Stimulated activated CD4-positive, alpha-beta T cell treated with anti-CD3 and anti-CD28 coated beads, TNF-alpha, amount 100 ng/mL, for 1 hour (primary cell): ENCODE measurements at places on chromosomes 11 and 22.

DNA sequence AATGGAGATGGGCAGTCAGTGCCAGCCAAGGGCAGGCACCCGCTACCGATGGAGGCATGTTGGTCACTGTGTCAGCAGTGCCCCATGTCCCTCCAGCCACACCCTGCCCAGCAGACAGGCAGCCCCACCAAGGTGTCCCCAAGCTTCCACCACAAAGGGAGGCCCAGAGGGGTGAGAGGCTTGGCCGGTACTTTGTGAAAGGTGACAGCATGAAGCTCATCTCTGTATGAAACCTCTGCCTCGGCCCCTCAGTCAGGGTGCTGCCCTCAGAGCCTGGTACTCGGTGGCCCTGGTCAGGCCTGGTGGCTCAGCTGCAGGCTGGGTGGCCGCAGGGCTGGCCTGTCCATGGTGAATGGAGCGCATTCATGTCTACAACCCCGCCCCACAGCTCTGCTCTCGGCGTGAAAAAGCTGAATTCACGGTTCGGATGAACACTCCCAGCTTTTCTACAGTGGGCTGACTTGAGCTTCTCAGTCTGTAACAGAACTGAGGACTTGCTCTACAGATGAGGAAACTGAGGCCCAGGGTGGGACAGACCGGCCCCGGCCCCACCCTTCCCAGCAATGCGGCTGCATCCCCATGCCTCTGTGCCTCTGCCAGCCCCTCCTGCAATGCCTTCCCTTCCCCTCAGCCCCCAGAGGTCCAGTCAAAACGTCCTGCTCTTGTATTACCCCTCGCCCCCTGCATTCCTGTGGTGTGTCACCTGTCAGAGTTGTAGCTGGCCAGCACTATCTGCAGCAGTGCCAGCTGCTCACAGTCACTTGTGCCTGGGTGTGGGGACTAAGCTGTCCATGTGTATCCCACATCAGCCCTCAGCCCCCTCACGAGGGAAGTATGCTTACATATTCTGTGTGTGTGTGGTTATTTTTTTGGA, 27.7 kb downstream of the RSPH14 start:
- DNase-seq: no peak

- DNase-seq: no peak
Observed at GRCh38 chr22:43451371-43452050, 39.7 kb downstream of the MPPED1 start.

DNA sequence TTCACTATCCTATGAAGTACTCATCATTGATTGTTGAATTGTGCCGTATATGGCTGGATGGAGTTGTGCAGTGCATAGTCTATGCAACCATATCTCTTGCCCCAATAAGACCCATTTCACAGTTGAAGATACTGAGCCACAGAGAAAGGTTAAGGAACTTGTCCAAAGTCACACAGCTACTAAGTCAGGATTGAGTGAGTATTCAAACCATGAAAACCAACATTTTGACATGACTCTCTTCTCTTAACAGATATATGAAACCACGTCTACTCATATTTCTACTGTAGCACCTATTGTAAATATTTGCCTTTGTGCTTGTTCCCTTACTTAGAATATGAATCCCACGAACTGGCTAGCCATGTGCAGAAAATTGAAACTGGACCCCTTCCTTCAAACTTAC, 58.1 kb downstream of the MAML2 start:
- DNase-seq: no peak

DNA sequence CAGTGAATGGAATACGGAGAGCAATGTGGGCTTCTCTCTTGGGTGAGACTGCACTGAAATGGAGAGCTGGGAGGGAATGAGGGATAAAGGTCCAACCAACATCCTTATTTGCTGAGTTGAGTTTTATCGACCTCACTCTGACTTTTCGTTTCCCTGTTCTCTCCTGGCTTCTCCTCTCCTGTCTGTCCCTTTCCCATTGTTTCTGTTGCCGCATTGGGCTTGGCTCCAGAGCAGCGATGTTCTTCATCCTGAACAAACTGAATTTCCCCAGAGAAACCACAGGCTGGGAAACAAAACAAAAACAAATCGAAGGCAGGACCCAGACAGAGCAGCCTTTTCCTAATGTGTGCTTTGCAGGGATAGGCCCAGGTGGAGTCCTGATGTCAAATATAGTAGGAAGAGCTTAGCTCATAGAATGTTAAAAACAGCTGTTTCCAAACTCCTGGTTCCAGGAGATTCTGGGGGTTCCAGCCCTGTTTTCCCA, 30.0 kb downstream of the MOV10L1 start:
- DNase-seq: no peak

DNA sequence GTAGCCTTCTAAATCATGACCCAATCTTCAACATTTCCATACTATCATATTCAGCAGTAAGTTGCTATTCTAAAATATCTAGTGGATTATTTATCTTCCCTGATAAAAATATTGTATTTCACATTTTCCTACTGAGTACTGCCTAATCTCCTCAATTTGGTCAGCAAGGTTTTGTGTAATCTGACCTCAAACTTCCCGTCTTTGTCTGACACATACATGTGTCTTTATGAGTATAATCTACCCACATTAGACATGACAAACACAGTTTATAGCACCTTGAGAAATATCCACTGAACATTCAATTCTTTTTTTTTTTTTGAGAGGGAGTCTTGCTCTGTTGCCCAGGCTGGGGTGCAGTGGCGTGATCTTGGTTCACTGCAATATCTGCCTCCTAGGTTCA, 113.7 kb upstream of the LUZP2 start:
- DNase-seq: no peak

GRCh38 chr11:129282634-129283033, 90.5 kb upstream of the ARHGAP32 start:
- no peak for DNase-seq

DNA sequence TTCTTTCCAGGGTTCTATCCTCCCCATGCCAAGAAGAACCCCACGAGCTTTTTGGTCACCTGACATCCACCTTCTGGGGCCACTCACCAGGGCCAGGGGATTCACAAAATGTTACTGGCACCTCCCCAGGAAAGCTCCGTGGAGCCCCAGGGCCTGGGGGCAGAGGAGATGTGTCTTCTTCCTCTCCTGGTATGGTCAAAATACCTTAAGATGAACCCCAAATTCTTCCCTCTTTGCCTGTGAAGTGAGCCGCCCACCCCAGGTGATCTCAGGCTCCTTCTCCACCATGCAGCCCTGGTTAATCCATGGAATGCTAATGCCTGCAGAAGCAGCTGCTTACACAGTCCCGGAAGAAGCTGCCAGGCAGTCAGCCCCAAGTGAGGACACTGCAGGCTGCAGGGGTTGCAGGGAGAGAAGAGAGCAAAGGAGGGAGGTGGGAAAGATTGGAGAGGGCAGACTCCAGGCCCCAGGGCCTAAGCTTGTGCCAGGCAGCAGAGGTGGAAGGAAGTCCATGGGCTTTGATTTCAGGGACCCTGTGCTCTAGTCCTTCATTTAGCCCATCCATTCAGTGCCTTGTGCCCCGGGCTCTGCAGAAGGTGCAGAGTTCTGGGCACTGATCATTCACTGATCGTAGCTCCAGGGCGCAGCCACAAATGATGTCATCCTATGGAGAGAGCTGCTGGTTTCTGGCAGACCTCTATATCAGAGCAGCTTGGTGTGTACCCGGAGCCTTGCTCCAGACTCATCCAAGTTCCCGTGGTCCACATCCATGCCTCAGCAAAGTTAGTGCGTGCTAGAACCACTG, 127.9 kb upstream of the NECTIN1 start:
- DNase-seq: no peak

DNA sequence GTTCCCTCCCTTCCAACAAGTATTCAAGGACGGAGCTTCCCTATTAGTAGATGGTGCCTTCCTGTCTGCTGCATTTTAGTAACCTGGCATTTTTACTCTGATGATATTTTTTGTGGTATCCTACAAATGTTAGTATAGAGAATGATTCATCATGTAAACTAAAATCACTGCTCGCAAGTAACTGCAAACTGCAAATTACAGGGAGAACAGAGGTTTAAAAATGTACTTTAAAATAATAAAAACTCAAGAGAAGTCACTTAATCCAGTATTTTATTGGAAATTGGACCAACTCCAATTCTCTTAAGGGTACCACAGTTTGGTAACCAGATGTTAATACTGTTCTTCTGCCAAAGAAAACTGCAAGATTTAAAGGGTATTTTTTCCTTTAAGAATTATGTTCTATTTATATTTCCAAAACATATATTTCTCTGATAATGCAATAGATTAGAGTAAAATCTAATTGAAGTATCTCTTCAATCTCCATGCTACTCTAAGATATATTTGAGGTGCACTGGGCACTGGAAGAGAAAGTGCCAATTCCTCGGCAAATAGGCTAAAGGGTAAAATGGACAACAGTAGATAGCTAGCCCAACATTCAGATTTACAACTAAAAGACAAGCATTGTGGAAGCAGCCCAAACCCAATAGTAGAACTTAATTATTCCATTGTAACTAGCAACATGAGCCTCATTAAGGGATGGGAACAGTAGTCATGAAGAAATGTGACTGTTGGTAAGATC, 298.0 kb downstream of the TTC28 start:
- DNase-seq: no peak

- DNase-seq: no peak
Observed at GRCh38 chr11:33867561-33867960, 24.3 kb downstream of the LMO2 start.

DNA sequence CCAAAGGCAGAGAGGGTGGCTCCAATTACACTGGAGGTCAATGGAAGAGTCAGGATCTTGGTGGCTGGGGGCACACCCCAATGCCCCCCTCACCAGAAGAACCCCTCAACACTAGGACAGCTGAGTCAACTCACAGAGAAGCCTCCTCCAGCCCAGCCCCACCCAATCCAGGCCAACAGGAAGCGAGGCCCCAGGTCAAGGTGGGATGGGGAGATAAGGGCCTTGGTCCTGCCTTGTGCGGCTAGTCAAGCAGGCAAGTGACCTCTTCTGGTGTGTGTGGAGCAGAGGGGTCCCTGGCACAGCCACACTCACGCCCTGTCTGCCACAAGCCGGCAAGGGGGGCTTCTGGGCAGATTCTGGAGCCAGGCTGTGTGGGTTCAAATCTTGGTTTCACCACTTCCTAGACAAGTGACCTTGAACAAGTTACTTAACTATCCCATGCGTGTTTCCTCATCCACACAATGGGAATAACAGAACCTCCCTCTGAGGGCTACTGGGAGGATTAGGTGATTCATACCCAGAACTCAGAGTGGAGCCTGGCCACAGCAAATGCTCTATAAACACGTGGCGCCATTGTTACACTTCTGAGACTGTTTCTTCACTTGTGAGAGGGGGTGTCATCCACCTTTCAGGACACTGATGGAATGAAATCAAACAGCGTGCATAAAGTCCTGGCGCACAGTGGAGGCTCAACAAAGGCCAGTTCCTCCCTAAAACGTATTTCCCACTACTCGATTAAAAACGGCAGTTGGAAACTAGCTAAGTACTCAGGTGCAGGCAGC, 3.2 kb downstream of the TTLL12 start:
- no peak for DNase-seq
